Activated T-cell treated with anti-CD3 and anti-CD28 coated beads, Interleukin-2, amount 50 U/mL, for 4 hours (primary cell): ENCODE measurements at places on chromosomes 2 and 18. TPM values are rescaled to one million over a fixed set of nuclear protein-coding genes. Genes with fewer than 3 reads are reported as not detected.

DNA sequence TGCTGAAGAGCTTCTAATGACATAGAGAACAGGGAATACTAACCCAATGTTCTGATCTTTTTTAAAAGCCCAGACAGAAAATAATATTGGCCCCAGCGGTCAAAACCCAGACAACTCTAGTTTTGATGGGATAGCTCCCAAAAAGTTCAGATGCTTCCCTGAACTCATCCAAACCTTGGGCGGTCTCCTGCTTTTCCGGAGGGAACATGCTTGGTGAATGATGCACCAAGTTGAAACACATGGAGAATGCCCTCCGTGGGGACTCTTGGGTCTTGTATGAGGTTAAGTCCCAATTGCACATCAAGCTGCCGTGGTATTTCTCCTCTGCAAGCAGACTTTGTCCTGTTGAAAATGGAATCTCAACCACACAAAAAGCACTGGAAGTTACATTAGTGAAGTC lies 120.7 kb upstream of the CTAGE1 start:
- no peak for DNase-seq

Gene G6PC2
- not detected for total RNA-seq

GRCh38 chr2:145861940-145862339 lies 1342.0 kb upstream of the ZEB2 start:
- DNase-seq = no peak

Gene ZNF519
- total RNA-seq = 9.5 TPM

DNA sequence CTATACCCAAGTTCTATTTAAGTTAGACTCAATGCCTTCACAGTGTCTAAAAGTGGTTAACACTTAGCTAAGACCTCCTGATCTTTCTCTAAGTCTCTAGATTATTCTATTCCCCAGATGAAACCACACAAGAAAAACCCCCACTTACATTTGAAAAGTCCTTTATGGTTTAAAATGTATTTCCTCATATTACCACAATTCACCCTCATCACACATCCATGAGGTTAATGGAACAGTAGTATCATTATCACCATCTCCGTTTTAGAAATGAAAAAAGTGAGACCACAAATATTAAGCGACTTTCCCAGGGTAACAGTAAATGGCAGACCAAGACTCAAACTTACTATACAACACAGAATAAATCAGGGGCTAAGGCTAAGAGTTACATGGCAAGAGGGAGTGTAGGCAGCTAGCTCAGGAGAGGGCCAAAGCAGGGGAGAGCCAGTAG lies 28.6 kb downstream of the EPG5 start:
- DNase-seq = no peak

GRCh38 chr2:138723196-138723987 lies 56.8 kb downstream of the NXPH2 start:
- DNase-seq = no peak

GRCh38 chr2:45919711-45920111 lies 268.2 kb downstream of the PRKCE start:
- no peak for DNase-seq

DNA sequence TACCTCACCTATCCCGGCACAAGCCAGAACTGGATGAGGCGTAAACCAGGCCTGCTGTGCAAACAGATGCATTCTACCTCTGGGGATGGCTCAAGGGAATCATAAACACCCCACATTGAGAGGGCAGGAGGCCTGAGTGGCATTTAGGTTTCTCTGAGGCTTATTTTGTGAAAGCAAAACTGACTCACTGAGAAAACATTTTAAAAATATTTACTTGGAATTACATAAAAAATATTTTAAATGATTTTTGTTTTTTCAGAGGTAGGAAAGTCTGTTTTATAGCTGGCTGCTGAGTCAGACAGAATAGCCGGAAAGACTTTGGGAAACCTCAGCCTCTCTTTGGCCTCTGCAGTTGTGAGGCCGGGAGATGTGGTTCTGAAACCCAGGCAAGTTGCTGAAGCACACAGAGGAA lies 244.1 kb downstream of the NCKAP5 start:
- no peak for DNase-seq

GRCh38 chr2:239288951-239289511 lies 111.8 kb downstream of the HDAC4 start:
- no peak for DNase-seq

DNA sequence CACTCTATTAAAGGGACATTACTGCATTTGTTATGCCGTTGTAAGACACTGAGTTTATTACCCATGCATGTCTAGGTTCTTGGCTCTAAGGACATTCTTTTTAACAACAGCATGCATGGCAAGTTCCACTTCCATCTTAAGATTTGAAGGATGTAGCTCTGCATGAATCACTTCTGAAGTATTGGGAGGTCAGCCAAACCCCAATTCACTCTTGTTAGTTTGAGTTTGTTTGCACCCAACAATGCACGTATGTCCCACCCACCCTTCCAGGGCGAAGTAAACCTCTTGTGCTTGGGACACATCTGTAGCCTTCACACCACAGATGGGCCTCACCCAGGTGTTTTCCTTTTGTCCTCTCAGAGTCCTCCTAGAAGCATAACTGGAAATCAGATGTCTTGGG lies 5.6 kb upstream of the LAMA3 start:
- DNase-seq = no peak

GRCh38 chr2:224816816-224817215 lies 100.7 kb upstream of the CCDC195 start:
- DNase-seq = no peak

DNA sequence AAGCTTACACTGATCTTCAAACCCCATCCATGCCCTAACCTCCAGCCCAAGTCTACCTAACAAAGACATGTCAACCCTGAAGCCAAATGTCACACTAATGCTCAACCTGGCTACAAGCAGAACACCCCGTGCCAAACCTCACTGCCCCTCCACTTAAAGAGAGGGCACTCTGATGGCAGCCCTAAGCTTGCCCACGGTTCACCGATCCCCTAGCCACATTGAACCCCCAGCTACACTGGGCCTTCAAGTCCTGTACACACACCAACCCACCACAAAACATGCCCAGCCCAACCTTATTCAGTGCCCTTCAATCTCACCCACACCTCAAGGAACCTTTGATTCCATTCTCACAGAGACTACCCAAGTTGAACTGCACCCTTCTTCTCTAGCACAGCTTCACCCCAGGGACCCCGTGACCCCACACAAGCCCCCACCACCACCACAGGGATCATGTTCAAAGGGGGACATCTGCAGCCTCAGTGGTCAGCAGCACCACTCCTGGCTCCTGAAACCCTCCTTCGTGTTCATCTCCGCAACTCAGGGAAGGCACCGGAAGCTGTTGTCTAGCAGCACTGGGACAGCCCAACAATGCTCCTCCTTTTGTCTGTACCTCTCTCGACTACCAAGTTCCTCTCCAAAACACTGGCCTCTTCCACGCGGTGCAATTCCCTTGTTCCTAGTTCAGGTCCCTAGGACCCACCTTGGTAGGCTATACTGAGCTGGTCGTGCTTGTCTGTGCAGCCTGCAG lies 218.8 kb downstream of the CYP26B1 start:
- no peak for DNase-seq

- peak; percentile 47 for DNase-seq
Observed at GRCh38 chr2:168336786-168337388, 89.5 kb upstream of the STK39 start.
